ENCODE measurements at places on chromosomes 3 and 15.
A peak's percentile ranks its signal among the peaks of the same experiment; 100 is the strongest.

GRCh38 chr3:52428151-52429005 is 16.5 kb downstream of the SEMA3G start:
- no peaks in the 10 kb centered on the region for H3K27me3 ChIP-seq
- H3K36me3 ChIP-seq, result no peaks in the 10 kb centered on the region
- H3K4me3 ChIP-seq, result no peak overlapping the region

GRCh38 chr15:68980786-68981185 is 33.7 kb upstream of the NOX5 start:
- H3K27me3 ChIP-seq, result 0 out of 2 replicates have a peak, but pooled peaks cover 4% of the 10 kb centered on the region
- no peak overlapping the region for H3K27ac ChIP-seq
- no peak for DNase-seq
- no peaks in the 10 kb centered on the region for H3K36me3 ChIP-seq

- H3K27ac ChIP-seq, result peak overlapping the region; percentile 7
- no peak overlapping the region for H3K4me3 ChIP-seq
- H3K4me1 ChIP-seq, result peaks cover 24% of the 10 kb centered on the region
- no peaks in the 10 kb centered on the region for H3K36me3 ChIP-seq
Observed at GRCh38 chr3:78737988-78738387, 1029.8 kb downstream of the ROBO1 start.

DNA sequence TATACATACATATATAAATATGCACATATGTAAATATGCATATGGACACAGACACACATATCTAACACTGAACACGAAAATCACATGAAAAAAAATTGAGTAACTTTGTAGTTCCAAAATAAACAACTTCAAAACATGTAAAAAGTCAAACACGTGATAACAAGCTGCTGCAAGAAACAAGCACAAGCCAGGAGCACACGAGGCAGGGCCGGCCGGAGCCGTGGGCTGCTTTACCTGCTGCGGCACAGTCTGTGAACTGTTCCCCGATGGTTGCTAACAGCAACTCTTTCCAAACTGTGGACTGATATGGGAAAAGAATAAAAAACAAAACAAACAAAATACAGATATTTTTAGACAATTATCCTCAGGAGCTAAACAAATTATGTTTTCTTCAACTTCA is 31.6 kb downstream of the EIF4E3 start:
- no peaks in the 10 kb centered on the region for H3K4me1 ChIP-seq
- H3K27ac ChIP-seq, result no peak overlapping the region
- no peak for DNase-seq
- H3K36me3 ChIP-seq, result no peaks in the 10 kb centered on the region
- H3K4me3 ChIP-seq, result no peak overlapping the region
- no peaks in the 10 kb centered on the region for H3K27me3 ChIP-seq

- H3K4me3 ChIP-seq, result no peak overlapping the region
- DNase-seq, result no peak
- peaks cover 13% of the 10 kb centered on the region for H3K4me1 ChIP-seq
- no peaks in the 10 kb centered on the region for H3K36me3 ChIP-seq
Observed at GRCh38 chr15:69143756-69144436, 16.5 kb upstream of the GLCE start.

- DNase-seq, result no peak
- peaks cover 7% of the 10 kb centered on the region for H3K4me1 ChIP-seq
- no peak overlapping the region for H3K4me3 ChIP-seq
- no peak overlapping the region for H3K27ac ChIP-seq
- H3K27me3 ChIP-seq, result no peaks in the 10 kb centered on the region
Observed at GRCh38 chr15:66187271-66187670, 66.3 kb downstream of the MEGF11 start.

Data from SJCRH30 (cell line).